ENCODE measurements at places on chromosomes 4 and X. TPM values are rescaled to one million over a fixed set of nuclear protein-coding genes. Genes with fewer than 3 reads are reported as not detected.

DNA sequence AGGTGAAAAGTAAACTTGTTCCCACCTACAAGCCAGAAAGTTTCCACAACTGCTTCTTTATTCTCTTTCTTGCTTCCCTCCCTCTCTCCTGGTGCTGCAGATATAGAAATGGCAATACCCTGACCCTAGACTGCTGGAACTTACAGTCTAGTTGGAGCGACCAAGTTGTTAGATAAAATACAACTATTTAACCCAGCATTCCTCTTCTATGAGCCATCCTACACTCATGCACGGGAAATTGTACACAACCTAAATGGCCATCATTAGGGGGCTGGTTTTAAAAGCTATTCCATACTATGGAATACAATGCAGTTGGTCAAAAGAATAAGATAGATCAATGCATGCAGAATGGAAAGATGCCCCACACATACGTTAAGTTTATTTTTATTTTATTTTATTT lies 41.1 kb downstream of the PJA1 start:
- DNase-seq: no peak

FRMPD4 gene
- total RNA-seq: not detected

MAGEA2B gene
- total RNA-seq: not detected

- DNase-seq: no peak
Observed at GRCh38 chr4:150009533-150009932, 68.7 kb upstream of the DCLK2 start.

DNA sequence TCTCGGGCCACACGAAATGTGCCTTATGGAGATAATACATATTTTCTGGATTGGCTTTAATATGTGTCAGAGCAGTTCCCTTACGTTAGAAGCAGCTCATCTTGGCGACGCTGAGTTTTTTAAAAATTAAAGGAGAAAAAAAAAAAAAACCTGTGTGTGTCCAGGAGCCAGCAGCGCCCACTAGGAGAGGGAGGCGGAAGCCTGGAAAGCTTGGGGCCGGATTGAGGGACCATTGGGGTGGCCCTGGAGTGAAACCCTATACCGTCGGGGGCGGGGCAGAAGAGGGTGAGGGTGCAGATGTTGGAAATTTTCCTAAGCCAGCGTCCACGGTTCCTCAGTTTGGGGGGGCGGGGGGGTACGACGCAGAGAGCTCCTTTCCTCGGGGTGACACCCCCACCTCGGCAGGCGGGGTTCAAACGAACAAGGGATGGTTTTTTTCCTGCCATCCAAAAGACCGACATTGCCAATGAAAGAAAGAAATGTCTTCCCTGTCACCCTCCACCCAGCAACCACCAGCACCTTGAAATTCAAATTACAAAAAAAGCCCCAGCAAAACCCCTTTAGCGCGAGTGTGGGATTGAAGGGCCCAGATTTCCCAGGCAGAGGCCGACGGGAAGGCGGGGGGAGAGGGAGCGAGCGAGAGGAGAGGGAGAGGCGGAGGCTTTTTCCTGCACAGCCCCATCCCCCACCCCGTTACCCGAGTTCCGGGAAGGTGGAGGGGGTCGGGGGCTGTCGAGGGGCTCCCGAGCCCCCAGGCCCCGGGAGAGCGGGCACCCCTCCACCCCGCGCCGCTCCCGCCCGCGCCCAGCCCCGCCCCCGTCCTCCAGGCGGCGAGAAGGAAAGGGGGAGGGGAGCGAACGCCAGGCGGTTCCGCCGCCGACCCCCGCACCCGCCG lies 859 bp downstream of the SMARCA1 start:
- no peak for DNase-seq

IL1RAPL1 gene
- under 0.01 TPM for total RNA-seq

GRCh38 chr4:30068234-30068633 lies 651.9 kb upstream of the PCDH7 start:
- DNase-seq: no peak

- no peak for DNase-seq
Observed at GRCh38 chr4:43126595-43126994, 234.1 kb downstream of the GRXCR1 start.

TRO gene
- total RNA-seq: 38.8 TPM

GRCh38 chr4:14532436-14532835 lies 469.8 kb upstream of the CPEB2 start:
- no peak for DNase-seq

UGT2A1 gene
- not detected for total RNA-seq
